ENCODE measurements at places on chromosomes 7 and 10.
A peak's percentile ranks its signal among the peaks of the same experiment; 100 is the strongest.

GRCh38 chr10:127890832-127891334 lies 1.9 kb downstream of the CLRN3 start:
- no peak for DNase-seq

GRCh38 chr10:22821501-22821900 lies 106.4 kb upstream of the ARMC3 start:
- no peak for DNase-seq

GRCh38 chr7:26649388-26649787 lies 215.0 kb downstream of the SKAP2 start:
- DNase-seq: no peak

DNA sequence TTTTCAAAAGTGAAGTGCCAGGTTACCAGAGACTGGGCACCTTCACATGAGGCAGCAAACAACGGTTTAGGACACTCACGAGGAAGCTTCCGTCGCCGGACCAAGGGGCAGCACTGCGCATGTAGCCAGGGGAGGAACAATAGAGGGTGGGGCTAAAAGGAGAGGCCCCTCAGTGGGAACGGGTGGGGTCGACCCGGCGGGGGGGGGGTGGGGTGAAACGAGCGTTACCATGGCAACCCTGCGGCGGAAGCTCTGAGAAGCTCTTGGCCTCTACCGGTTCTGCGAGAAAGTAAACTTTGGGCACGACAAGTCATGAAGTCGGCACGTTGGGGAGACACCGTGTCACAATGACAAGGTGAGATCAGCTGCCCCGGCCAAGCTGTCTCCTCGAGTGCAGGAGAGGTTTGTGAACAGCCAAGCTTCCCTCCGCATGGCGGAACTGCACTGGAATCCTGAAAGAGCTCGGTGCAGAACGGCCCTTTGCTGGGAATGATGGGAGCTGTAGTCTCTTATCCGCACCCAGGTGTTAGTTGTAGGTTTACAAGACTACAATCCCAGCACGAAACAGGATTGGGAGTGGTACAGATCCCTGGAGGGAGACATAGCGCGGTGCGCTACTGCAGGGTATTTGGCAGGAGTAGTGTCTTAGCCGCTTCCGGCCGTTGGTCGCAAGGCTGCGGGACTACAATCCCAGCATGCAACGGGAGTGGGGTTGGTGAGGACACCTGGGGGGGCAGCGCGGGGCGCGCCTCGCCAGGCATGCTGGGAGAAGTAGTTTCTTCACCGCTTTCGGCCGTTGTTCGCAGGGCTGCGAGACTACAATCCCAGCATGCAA lies 72.8 kb upstream of the ZNF722 start:
- no peak for DNase-seq

DNA sequence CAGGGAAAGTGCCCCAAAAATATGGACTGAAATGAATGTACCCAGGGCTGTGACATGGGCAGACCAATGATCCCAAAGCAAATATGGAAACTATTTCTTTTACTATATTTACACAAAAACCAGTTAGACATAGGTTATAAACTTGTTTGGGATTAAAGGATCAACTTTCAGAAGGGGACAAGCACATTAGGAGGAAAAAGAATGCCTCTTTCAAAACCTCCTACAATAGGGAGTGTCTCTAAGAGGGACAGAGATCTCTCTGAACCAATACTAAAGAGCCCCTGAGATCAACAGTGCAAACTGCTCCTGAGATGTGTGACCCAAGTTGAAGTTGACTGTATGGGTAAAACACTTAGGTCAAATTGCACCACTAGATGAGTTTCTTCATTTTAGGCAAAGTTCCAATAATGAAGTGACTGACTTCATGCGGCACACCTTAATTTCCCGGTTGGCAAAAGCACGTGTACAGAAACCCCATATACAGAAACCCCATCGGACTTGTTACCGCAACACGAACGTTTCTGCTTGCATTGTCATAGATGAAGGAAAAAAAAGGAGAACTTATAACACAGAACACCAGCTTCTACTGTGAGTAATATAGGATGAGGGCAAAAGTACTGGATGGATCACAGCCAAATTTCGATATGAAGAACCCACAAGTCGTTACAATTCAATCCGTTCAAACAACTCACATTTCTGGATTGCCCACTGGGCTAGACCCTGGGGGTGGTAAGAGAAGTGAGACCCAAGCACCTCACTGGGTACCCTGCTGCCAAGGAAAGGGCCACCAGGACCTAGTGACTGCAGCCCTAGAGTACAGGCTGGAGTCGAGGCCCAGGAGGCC lies 4.3 kb downstream of the SVIL start:
- peak; percentile 27 for DNase-seq

DNA sequence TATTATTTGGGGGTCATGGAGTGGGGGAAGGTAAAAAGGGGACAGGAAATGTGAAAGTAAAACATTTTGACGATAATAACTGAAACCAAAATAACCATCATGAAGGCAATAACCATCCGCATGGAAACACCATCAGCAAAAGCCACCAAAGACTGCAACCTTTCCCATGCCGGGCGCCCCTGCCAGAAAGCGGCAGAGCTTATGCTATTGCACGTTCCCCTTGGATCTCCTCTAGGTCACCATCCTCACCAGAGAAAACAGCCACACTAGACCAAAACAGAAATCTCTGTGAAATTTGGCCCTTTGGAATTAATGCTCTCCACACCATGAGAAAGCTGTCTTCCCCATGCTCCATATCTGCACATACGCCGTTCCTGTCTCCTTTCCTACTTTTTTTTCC lies 31.1 kb downstream of the DRGX start:
- no peak for DNase-seq

GRCh38 chr7:28958235-28958979 lies at the start of gene TRIL:
Gene TRIL (minus strand): TSS chr7:28958330. CDS start chr7:28958046, 284 bp downstream.
- DNase-seq: no peak

DNA sequence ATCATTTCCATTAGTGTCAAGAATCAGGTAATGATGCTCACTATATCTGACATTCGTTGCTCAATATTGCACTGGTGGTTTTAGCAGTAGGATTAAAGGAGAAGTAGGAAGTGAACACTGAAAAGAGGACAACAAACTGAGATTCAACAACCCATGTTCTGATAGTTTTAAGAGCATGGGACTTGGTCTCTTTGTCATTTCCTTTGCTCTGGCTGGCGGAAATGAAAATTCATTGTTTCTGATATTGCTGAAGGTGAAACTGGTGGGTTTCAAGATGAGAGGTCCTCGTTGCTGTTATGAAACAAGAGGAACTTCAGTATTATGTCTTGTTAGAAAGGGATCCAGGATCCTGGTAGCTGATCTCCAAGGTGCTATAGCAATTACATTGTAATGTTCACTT lies 129.0 kb downstream of the DNAH11 start:
- no peak for DNase-seq

DNA sequence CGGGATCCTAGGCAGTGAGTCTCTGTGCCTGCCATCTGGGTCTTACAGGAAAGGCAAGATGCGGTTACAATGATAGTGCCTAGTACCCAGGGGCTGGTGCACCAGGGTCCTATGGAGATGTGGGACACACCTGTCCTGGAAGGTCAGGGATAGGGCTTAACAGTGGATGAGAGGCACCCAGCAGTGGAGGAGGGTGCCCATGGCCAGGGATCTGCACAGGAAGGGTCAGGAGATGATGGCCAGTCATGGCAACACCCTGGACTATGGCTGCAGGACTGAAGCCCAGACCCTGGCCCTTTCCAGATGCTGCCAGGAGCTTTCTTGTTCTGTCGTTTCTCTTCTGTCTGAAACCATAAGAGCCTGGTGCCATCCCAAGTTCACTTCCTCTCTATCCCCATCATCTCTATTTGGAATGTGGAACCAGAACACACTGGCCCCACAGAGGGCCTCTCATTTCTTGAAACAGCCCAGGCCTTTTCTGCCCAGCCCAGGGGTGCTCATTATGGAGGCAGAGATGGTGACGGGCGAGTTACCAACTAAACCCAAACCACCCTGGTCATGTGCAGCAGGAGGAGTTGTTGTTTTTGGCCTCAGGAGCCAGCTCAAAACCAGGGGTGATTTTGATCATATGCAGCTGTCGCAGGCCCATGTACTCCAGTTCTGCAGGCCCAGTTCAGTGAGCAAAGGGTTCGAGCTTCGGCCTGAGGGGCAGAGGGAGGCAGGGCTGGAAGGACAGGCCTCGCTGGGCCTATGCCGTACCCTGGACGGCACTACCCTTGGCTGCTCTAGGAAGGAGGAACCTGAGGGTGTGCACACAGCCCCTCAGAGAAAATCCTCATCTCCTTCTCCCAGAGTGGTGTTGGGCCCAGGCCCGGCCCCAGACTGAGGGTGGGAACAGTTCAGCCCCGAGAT lies 52.6 kb upstream of the GDF10 start:
- no peak for DNase-seq

DNA sequence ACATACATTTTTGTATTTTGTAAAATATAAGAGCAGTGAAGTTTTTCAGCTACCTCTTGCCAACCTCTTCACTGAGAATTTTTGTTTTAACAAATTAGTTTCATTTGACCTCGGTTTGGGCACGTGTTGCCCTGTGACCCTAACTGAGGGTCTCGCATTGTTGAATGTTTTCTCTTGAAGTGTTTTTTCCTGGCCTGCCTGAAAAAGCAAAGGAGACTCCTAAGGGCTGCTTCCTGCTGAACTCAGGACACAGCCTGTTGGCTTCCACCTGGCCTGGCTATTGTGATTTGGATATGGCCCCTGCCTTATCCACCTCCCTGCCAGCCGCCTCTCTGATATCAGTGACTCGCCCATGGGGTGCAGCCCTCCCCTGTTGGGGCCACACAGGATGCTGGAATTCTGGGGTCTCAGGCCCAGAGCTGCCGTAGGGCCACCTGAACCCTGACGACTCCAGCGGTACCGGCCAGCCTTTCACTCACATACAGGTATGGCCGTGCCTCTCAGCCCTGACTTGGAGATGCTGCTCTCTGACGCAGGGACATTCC lies 58.8 kb upstream of the AQP1 start:
- no peak for DNase-seq

- no peak for DNase-seq
Measured at GRCh38 chr7:129089521-129090212, 34.8 kb upstream of the TNPO3 start.

GRCh38 chr7:71633551-71634008 lies 501.6 kb downstream of the GALNT17 start:
- no peak for DNase-seq

DNA sequence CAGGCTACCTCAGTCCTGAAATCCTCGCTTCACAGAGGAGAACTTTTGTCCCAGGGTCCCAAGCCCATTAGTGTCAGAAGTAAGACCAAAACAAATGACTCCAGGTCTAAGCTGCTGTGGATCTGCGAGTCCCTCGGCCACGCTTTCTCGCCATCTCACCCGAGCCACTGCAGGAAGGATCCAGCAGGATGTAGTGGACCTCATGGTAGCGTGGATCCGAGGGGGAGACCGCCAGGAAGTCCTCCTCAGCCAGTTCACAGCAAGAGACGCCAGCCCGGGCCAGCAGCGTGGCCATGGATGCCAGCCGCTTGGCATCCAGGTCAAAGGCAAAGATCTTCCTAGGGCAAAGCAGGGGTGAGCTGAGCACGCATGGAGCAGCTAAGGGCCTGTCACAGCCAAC lies 4.6 kb downstream of the NSUN5 start:
- no peak for DNase-seq

- DNase-seq: no peak
Measured at GRCh38 chr7:151185762-151186639, 1.0 kb downstream of the ASB10 start.

DNA sequence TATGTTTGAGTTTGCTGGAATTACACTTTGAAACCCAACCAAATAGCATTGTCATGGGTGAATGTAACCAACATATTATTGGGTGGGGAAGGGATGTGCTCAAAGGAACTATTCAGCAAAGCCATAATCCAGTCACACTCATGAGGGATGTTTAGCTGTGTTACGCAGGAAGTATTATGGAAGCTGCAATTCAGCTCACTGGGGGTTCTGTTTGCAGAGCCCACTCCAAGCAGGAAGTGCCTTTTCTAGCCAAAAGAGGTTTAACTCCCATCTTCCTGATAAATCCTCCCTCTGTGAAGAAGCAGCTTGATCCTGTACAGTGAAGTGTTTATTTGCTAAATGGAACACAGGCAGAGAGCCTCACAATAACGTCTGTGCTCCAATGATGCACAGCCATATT lies 172.5 kb downstream of the GLI3 start:
- no peak for DNase-seq

DNA sequence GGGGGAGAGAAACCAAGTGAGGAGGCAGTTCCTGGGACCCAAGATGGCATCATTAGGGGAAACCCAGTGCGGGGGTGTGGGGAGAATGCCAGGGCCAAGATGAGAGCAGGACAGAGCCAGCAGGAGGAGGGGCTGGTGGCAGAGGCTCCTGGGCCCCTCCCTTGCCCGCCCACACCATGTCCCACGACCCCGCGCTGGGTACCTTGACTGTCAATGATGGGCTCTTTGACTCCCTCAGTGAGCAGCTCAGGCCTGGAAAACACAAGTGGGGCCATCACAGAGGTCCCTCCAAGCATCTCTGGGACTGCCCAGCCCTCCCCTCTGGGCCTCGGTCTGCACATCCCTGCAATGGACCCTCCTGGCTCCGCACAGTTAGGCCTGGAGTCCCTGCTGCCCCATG lies 75.4 kb downstream of the RABGEF1 start:
- DNase-seq: no peak

All from bone marrow (tissue), 2 donors.